Stomach (tissue), 19 donors: ENCODE measurements at places on chromosomes 12 and 14. TPM values are rescaled to one million over a fixed set of nuclear protein-coding genes. Genes with fewer than 3 reads are reported as not detected.

DNA sequence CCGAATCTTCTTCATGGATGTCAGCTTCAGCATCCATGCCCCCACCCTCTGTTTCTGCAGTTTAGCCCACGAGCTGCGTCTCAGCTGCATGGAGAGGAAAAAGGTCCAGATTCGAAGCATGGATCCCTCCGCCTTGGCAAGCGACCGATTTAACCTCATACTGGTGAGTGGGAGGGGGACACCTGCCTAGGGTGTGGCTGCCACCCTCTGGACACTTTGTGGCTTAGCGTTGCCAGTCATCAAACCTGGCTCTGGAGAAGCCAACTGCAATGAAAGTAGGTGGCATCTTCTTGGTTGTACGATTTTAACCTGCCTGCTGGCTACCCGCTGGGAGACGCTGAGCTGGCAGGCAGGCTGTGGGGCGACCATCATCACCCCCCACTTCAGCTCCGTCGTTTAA is 16.7 kb downstream of the DCAF4 start:
- H3K27me3 ChIP-seq: no peaks in the 10 kb centered on the region
- no peak for DNase-seq
- no peak overlapping the region for H3K27ac ChIP-seq
- H3K4me1 ChIP-seq: no peaks in the 10 kb centered on the region

DNA sequence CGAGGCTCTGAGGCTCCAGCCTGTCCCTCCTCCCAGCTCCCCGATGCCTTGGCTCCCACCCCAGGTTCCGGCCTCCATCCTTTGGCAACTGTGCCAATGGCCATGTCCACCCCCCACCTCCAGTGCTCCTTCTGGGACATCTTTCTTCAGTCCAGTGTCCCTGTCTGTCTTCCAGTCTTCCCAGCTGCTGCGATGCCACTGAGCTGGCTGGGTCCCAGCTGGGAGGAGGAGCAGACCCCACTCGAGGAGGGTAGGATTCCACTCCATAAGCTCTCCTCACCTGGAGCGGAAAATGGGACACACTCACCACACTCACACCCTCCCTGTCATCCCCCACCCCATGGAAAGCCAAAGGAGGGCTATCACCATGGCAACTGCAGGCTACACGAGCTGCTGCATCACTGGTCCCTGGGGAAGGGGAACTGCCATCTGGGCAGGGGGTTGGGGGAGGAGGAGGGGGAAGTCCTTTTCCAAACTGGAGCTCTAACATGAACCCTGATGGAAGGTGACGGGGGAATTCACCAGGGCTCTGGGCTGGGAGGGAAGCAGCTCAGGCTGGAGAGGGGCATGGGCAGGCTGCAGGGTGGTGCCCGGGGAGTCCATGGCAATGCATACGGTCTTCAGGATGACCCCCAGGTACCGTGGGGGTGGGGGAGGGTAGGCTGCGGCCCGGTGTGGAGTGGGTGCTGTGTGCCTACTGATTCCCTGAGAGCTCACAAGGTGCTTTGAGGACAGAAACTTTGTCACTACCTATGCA is 94.3 kb downstream of the LRRC74A start:
- no peaks in the 10 kb centered on the region for H3K27me3 ChIP-seq
- H3K36me3 ChIP-seq: no peaks in the 10 kb centered on the region
- peak overlapping the region; percentile 93 for H3K27ac ChIP-seq
- H3K4me3 ChIP-seq: no peak overlapping the region

DNA sequence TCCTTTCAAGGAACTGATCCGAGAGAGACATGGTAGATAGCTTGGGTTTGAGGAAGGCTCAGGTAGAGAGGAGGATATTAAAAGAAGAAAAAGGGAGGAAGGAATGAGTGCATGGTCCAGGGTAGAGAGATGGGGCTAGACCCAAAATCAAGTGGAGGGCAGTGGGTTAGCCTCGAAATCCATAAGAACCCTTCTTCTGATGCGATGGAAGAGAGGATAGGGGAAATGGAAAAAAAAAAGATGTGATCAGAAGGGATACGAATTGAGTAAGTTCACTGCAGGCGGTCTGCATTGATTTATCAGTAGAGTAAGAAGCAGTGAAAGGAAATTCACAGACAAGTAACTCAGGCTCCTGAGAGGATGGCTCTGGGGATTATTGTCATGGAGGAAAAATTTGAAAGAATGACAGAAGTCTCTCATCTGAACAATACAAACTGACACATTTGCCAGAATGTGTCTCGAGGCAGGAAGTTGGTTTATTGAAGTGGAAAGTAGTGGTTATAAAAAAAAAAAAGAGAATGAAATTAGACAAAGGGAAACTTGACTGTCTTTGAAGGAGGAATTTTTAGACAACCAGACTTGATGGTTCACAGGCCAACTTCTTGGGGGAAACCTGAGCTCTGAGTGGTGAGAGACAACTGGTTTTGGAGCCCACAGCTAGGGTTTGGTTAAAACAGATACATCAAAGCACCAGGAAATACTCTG is 10.2 kb downstream of the PPFIBP1 start:
- H3K27ac ChIP-seq: no peak overlapping the region
- DNase-seq: no peak
- peaks cover 9% of the 10 kb centered on the region for H3K36me3 ChIP-seq
- peaks cover 8% of the 10 kb centered on the region for H3K4me1 ChIP-seq
- H3K27me3 ChIP-seq: no peaks in the 10 kb centered on the region
- no peak overlapping the region for H3K4me3 ChIP-seq

DNA sequence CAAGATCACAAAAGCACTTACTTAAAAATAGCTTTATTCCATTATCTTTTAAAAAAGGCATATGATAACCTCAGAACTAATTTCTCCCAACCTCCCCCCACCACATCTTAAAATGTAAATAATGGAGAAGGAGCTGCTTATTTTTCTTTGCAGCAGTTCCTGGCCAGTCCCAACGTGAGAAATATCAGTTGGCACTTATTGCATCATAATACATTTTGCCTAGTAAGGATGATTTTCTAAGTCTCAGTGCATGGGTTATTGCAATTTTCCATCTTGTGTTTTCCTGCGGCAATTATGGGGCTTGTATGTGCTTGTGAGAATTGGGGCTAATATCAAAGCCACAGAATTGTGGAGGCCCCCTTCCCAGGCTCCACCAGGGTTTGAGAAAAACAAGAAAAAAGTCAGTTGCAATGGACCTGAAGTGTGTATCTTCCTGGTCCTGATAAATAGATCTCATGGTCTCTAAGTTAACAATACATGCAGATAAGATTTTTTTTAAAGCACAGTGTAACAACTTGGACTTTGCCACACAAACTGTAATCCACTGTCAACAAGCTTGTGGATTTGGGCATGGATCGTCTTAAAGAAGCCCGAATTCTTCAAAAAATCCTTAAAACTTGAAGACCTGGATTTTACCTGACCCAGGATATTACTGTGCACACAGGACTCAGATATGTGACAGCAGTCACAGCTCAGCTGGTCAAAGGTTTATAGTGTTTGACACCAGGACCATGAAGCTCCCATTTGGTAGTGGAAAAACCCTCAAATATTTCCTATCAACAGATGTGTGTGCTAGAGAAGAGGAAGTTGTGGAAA is 2.8 kb upstream of the WSB2 start:
- H3K27ac ChIP-seq: peak overlapping the region; percentile 30
- peaks cover 7% of the 10 kb centered on the region for H3K36me3 ChIP-seq
- H3K4me1 ChIP-seq: peaks cover 27% of the 10 kb centered on the region
- DNase-seq: no peak

DNA sequence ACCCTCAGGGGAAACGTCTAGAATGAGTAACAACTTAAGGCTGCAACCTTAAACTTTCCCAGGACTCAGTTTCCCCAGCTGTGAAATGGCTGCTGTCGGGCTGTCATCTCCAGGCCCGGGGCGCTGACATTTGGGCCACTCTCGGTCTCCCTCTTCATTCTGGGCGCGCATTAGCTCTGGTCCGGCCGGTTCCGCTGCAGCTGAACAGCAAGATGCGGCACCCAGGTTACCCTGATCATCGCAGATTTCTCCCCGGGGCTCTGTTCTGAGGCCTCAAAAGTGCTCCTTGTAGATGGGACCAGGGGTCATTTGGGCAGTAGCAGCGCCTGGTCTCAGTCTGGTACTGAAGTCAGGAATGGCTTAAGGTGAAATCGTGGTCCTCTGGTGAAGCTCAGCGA is 890 bp upstream of the BCL7A start:
- peaks cover 8% of the 10 kb centered on the region for H3K27me3 ChIP-seq
- no peaks in the 10 kb centered on the region for H3K36me3 ChIP-seq
- DNase-seq: no peak
- peaks cover 14% of the 10 kb centered on the region for H3K4me1 ChIP-seq

- no peaks in the 10 kb centered on the region for H3K27me3 ChIP-seq
- peak; percentile 30 for DNase-seq
- no peaks in the 10 kb centered on the region for H3K4me1 ChIP-seq
- no peak overlapping the region for H3K27ac ChIP-seq
- no peak overlapping the region for H3K4me3 ChIP-seq
These were observed 47.3 kb downstream of the PTPN11 start for GRCh38 chr12:112466011-112466422.

DNA sequence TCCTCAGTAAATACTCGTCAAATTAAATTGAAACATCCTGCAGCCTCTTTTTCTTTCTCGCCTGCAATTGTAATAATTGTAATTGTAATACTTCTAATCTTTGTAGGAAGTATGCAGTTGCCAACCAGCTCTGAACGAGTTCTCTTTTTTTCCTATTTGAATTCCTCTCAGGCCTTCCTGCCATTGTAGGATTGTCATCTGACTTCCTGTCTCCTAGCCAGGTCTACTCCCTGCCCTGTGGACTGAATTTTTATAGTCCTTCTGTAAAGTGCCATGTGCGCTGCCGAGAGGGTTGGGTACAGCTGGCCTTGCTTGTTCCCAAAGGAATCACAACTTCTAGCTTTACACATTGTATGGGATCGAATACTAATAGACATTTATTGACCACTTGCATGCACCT is 183.3 kb downstream of the SSPN start:
- H3K27ac ChIP-seq: no peak overlapping the region
- no peaks in the 10 kb centered on the region for H3K4me1 ChIP-seq
- no peaks in the 10 kb centered on the region for H3K27me3 ChIP-seq
- peaks cover 4% of the 10 kb centered on the region for H3K36me3 ChIP-seq
- DNase-seq: peak; percentile 34

The ZNF384 gene
- polyA plus RNA-seq: 20.2 TPM
